Heart right ventricle (tissue), 16 donors: ENCODE measurements at places on chromosomes 12 and 14. TPM values are rescaled to one million over a fixed set of nuclear protein-coding genes. Genes with fewer than 3 reads are reported as not detected.
A peak's percentile ranks its signal among the peaks of the same experiment; 100 is the strongest.

- DNase-seq: peak; percentile 51
These were observed 6.1 kb downstream of the SOS2 start for GRCh38 chr14:50225067-50225973.

DNA sequence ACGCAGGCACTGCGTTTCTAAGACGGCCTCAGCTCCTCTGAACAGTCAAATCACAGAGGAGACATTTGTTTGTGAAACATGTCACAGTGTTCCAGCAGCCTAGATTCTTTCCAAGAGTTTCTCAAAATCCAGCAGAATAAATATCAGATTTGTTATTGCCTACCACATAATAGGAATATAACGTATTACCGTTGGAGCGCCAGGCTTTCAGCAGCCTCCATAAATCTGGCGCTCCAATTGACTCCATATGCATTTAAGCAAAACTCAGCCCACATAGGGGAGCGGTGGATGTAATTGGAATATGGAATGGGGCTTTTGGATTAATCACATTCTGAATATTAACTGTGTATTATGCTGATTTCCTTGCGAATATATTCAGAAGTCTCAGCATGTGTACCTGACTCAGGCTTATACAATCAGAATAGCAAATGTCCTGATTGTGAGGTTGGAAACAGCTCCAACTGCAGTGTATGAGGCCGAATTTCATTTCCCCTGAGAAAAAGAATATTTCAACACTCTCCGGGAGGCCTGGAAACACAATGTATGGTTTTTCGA, 174.0 kb downstream of the ASCL4 start:
- DNase-seq: no peak

DNA sequence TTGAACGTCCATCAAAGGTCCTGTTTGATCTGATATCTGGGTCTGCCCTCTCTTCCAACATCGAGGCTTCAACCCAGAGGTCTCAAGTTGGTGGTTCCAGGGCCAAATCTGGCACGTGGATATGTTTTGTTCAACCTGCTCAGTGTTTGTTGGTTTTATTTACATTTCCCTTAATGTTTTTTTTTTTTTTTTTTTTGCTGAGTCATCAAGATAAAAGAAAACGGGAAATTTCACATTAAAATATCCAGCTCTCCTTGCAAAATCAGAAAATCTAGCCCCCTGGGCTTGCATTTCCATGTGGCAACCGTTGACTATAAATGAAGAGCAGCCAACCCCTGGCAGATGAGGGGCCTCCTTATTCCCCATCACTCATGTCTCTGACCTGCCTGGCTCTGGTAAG, 765.6 kb upstream of the TBX3 start:
- no peak for DNase-seq

- peak; percentile 71 for DNase-seq
These were observed at the start of gene CACNA1C for GRCh38 chr12:2052826-2053678. Gene CACNA1C, plus strand, starts transcription at chr12:2052987. Its CDS starts 576 bp downstream, at chr12:2053563.

DNA sequence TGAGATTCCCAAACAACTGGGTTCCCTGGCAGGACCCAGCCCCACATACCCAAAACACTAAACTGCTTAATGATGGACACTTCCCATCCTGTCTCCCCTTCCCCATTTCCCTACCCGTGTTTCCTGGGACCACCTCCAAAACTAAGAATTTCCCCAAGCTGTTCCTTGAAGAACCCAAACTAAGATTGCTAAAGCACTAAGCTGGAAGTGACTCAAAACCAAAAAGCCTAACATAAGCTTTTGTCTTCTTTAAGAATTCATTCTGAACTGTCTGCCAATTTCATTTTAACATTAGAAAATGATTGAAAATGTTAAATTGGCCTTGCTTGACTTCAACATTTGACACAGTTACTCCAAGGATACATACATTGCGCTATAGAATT, 29.5 kb upstream of the STAB2 start:
- no peak for DNase-seq

DNA sequence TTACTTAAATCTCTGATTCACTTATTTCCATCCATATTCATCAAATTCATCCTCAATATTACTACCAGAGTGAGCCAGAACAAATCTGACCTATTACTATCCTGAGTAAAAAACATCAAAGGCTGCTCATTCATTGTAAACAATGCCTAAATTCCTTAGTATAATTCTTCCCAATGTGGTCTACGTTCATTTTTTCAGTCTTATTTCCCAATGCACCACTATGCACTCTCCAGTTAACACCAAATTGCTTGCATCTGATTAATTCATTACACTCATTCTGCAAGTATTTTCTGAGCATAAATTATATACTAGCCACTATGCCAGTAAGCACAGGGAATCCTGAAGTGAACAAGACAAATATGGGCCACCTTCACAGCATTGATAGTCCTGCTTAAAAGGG, 110.0 kb downstream of the EPS8 start:
- no peak for DNase-seq

GRCh38 chr12:41288142-41288811, 100.2 kb downstream of the PDZRN4 start:
- no peak for DNase-seq

- no peak for DNase-seq
These were observed 28.4 kb upstream of the ATP2B1 start for GRCh38 chr12:89736995-89737394.

DNA sequence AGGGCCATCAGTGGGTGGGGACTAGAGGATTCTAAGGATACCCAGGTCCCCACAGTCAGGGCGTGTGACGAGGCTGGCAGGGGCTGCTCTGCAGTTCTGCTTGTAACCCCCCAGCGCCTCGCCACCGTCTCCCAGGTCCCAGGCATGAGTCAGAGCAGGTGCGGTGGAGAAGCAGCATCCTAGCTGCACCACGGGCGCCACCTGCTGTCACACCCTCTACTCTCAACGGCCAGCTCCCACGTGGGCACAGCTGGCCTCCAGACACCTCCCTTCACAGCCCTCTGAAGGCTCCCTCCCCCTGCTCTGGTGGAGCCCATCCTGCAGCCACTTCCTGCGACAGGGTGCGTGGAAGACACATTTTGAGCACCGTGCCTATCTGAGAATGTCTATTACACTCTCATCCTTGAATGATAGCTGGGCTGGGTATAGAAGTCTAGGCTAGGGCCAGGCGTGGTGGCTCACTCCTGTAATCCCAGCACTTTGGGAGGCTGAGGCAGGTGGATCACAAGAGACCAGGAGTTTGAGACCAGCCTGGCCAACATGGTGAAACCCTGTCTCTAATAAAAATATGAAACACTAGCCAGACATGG, 6.9 kb upstream of the NUDT14 start:
- DNase-seq: no peak

PLEKHH1 gene
- total RNA-seq: 1.7 TPM

NOXRED1 gene
- 0.30 TPM for total RNA-seq

PPP1R36 gene
- total RNA-seq: 0.85 TPM
